ENCODE measurements at places on chromosomes 5 and 9.

DNA sequence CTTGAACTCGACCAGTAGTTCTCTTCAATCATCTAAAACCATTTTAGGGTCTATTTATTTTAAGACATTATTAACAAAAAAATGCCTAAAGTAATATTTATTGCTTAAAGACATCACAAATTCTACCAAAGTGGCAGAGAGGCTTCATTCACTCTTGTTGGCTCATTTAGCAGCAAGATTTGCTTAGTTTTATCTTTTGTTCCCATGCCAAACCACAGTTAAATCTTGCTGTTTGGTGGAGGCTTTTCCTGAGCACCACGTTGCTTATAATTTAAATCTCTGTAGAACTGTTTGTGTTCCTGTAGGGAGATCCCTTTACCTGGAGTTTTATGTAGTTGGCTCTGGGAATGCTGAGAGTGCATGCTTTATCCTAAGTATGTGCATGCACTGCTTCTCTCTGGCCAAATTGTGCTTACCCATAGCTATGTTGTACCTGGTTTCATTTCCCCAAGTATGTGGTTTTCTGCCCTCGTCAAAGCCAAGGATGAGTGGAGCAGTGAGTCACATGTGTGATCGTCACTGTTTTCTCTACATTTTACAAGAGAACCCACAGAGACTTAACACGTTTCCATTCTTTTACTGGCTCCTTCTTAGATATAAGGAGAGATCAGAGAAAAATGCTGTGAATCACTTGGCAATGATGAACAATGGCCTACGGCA lies 42.1 kb upstream of the MAST4 start:
- DNase-seq = peak; percentile 14

DNA sequence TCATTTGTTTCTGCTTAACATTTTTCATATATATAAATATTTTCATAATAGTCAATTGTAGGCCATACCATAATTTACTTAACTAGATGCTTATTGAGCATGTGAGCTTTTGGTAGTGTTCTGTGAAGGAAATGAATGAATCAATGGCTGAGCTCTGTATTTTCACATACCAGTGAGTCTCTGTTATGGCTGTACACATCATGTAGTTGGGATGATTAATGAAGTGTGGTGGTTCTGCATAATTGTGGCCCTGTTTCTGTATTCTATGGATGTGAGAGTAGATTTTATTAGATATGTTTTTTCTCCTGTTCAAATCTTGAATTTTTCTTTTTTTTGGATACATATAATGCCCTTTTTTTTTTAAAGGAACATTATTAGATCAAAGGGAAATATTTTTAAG lies 56.2 kb downstream of the CTNNA1 start:
- no peak for DNase-seq

DNA sequence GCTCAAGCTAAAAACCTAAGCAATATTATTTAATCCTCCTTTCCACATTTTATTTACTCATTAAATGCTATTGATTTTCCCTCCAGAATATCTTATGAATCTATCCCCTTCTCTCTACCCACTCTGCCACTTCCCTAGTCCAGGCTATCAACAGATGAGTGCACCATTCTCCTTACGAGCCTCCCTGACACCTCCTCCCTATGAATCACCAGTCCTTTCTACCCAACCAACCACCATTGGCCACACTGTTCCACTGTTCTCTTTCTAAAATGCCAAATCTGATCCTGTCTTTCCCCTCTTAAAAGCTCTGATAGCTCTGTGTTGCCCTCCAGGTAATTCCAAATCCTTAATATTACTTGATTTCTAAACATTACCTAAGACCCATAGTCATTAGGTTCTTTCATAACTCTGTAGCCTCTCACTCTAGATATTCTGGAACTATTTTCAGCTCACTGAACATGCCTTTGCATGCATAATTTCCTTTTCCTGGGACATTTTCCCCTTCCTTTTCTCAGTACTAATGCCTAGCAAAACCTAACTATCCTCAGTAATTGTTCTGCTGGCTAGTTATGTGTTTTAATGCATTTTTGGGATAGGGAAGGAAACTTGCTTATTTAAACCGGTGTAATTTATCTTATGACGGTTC lies 126.3 kb downstream of the UNC13B start:
- DNase-seq = no peak

GRCh38 chr9:122060481-122060880 lies 32.6 kb downstream of the TTLL11 start:
- DNase-seq = no peak

DNA sequence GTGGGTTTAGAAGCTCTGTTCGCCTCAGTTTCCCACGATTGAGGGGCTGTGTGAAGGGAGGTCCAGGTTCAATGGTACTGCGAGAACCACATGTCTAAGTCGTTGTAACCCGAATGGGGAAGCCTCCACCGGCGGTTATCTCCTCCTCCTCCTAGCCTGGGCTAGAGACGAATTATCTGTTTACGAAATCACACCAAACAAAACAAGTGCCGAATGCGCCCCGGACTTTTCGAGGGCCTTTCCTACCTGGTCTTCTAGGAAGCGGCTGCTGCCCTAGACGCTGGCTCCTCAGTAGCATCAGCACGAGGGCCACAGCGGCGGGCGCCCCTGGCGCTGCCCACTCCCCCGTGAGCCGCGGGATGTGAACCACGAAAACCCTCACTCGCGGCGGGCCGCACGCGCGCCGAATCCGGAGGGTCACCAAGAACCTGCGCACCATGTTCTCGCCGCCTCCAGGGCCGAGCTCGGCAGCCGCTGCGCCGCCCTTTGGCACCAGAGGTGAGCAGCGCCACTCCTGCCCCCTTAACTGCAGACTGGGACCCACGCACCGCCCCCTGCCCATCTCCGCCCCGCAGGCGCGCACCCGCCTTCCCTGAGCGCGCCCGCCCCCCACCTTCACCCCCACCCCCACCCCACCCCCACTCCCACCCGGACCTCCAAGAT lies at the start of gene CDKN2A:
CDKN2A (minus strand) TSS at position 500 of the 663 bp plus-strand sequence.
- DNase-seq = no peak

- DNase-seq = no peak
These were observed 185.8 kb downstream of the GADD45G start for GRCh38 chr9:89790542-89791109.

All from forelimb muscle (tissue), 1 donor.